ENCODE measurements at places on chromosomes 12 and 14. TPM values are rescaled to one million over a fixed set of nuclear protein-coding genes. Genes with fewer than 3 reads are reported as not detected.

The LHX5 gene
- not detected for polyA plus RNA-seq

The DYNC1H1 gene
- 235 TPM for polyA plus RNA-seq

The APOF gene
- polyA plus RNA-seq, result not detected

The SHMT2 gene
- polyA plus RNA-seq, result 243 TPM

The MIP gene
- polyA plus RNA-seq, result not detected

The ZFYVE1 gene
- polyA plus RNA-seq, result 26.9 TPM

The ADAM21 gene
- 0.05 TPM for polyA plus RNA-seq

DNA sequence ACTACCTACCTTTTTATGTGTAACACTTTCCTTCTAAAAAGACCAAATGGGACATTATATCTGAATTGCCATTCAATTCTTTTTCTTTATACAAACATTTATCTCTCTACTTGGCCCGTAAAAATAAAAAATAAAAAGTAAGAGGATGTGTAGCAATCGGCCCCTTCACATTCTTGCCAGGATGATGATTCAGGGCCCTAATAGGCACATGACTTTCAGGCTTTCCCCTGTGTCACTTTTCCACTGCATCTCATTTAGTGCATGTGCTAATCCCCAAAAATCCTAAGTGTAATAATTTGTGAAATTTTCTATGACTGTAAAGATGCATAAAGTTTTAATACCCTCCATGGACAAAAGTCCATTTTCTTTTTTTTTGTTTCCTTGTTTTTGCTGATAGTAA is 23.0 kb upstream of the ATP2B1 start:
- DNase-seq, result no peak

GRCh38 chr12:45268672-45269411 is 52.9 kb downstream of the ANO6 start:
- DNase-seq, result peak; percentile 99

- no peak for DNase-seq
These were observed 24.8 kb downstream of the PPP1R36 start for GRCh38 chr14:64574371-64575107.

DNA sequence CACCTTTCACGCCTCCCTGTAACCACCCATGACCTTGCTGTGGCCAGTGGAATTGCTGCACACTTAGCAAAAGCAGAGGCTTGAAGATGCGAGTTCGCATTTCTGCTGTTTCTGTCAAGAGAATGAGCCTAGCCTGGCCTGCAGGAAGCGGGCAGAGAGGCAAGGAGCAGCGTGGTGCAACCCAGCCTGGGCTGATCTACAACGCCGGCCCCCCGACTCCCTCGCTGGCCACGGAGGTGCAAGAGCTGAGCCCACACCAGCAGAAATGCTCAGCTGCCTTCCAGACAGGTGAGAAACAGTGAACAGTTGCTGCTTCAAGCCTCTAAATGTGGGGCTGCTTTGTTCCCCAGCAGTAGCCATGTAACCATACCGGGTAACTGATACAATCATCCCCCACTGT is 116.4 kb downstream of the NCOR2 start:
- no peak for DNase-seq

DNA sequence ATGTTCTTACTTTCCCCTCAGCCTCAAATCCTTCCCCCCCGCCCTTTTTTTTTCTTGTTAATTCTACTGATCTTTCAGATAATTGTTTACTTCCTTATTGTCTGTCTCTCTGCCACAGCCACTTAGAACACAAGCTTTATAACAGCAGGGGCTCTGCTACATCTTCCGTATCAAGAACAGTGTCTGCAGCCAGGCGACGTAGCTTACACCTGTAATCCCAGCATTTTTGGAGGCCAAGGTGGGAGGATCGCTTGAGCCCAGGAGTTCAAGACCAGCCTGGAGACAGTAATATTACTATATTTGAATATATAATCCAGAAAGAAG is 5.4 kb downstream of the SOS2 start:
- DNase-seq, result no peak
